ENCODE measurements at places on chromosomes 2 and 18.

GRCh38 chr2:188145885-188146284, 145.8 kb upstream of the GULP1 start:
- DNase-seq = no peak

DNA sequence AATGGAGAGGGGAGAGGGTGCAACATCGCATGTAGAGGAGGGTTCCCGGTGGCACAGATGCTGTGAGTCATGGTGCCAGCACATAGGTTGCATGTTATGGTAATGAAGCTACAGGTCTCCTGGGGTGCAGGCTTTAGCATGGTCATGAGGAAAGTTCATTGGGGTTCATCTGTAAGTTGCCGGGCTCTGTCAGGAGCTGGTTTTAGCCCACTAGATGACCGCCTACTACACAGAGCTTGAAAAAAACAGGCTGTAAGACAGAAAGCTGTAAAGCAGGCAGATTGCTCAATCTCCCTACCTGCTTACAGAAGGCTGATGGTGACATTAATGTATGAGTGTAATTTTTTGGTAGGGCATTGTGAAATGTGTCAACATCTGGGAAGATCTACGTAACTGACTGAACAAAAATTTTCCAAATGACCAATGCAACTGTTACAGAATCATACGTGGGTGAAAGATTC, 23.9 kb downstream of the DYSF start:
- DNase-seq = no peak

- DNase-seq = no peak
Measured at GRCh38 chr2:97849881-97850528, 136.6 kb downstream of the ZAP70 start.

GRCh38 chr2:143468341-143468888, 339.2 kb downstream of the ARHGAP15 start:
- no peak for DNase-seq

DNA sequence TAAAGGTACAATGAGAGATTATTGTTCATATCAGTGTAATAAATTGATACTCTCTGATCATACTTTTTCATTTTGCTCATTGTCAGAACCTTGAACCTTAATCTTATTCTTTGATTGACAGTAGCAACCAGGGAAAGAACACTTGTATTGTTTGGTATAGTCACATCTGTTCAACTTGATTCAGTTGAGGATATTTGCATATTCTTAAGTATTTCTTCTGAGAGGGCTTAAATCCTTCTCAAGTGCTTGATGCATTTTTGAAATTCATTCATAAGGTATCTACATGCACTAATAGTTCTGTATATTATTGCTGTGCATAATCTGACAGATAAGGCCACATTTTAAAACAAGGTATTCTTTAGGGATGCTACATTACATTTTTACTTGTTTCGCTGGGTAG, 118.9 kb downstream of the EHBP1 start:
- DNase-seq = no peak

DNA sequence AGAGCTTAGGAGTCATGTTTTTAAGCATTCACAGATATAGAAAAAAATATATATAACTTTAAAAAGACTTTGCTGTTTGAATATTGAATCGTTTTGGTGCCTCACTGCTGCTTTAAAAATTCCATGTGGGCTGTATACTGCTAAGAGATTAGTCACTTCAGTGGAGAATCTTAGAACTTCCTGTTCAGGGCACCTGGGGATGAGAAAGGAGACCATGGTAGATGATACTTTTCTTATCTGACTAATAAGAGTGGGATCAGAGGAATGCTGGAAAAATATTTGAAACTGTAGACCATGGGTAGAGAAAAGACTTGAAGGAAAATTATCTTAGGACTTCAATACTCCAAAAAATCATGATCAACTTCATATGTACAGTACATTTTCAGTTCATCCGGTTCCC, 442.2 kb upstream of the SETBP1 start:
- DNase-seq = no peak

GRCh38 chr2:154551649-154552048, 146.8 kb upstream of the KCNJ3 start:
- DNase-seq = no peak

GRCh38 chr2:127451981-127452380, 33.8 kb downstream of the PROC start:
- DNase-seq = no peak

DNA sequence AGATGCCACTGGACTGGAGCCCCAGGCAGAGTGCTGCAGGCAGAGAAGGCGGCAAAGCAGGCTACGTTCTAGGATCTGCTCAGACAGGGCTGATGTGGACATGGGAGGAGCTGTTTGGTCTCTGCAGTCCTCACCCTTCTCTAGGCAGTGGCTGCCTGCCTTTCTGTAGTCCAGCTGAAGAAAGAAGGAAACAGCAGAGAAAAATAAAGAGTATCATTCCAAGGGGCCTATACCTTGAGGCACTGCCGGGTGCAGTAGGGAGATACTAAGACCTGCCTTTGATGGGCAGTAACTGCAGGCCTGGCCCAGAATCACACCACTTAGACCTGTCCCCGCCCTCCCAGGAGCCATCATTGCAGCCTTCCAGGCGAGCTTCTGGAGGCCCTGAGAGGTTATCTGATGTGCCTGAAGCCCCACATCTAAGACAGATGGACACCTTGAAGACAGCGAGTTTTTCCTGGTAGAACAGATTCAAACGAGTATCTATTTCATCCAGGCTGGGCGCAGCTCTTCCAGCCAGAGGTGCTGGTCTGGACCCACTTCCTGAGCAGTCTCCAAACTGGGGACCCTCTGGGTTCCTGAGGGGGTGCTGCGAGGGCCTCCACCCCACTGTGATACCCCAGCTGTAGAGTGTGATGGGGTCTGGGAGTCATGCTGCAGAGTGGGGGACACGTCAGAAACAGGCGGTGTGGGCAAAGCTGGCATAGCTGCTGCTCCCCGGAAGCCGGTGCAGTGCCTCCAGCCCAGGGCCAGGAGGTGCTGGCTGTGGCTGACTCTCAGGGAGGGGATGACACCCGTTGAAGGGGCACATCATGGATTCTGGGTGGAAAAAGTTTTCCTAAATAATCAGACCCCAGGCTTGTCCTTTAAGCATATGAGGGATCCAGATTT, 87.3 kb upstream of the OTOS start:
- no peak for DNase-seq

GRCh38 chr2:226544596-226545210, 254.9 kb downstream of the IRS1 start:
- no peak for DNase-seq

DNA sequence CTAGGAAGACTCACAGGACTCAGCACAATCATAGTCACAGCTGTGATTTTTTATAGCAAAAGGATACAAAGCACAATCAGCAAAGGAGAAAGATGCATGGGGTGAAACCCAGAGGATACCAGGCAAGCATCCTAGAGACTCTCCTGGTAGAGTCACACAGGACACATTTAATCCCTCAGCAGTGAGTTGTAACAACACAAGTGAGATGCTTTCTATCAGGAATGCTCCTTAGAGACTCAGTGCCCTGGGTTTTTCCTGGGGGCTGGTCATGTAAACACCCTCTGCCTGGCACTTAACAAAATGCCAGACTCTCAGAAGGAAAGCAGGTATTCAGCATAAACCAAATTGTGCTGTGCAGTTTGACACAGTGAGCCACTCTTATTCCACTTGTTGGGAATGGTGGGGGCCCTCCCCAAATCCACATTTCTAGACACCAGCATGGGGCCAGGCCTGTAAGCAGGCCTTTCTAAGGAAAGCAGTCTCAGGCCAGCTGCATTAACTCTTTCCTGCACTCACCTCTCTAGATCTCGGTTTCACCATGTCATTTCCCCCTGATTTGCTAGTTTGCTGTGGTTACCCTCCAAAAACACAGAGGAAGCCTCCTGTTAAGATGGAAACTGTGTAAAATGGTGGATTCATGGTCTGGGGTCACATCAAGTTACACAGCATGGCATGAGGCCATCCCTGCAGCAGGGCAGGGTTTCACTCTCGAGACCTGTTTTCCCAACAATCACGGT, 16.9 kb upstream of the RNU4ATAC start:
- no peak for DNase-seq

GRCh38 chr2:128635361-128635900, 316.8 kb upstream of the HS6ST1 start:
- DNase-seq = no peak

DNA sequence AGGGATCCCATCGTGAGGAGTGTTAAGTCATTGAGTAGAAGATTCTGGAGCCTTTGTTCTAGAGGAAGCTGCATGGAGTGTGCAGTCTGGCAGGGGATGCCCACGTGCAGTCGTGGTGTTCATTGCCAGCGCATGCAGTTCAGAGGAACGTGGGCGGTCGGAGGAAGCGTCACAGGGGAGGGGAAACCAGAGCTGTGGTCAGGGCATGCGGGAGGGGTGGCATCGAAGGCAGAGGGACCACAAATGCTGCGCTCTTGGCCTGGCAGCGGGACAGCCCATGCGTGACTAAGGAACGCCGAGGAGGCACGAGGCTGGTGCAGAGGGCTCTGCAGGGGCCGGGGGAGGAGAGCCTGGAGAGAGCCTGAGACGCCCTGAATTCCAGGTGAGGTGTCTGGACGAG, 141.1 kb downstream of the KLHL29 start:
- DNase-seq = no peak

GRCh38 chr2:157174321-157174720, 83.2 kb upstream of the GALNT5 start:
- DNase-seq = no peak

DNA sequence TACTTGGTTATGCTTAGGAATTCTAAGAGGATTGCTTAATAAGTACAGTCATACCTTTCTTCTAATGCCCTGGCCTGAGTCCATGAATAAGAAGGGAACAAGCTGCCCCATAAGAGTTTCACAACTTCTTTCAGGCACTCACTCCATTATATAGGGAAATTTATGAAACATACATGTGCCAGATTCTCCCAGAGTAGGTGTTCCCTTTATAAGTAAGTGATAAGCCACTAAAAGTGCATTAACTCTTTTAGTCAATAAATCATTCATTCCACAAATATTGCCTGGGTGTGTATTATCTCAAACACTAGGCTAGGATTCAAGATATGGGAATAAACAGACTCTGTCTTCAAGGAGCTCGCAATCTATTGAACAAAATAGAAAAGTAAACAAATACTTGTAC, 84.5 kb upstream of the RBBP8 start:
- DNase-seq = no peak

GRCh38 chr2:43560231-43560547, 35.6 kb downstream of the THADA start:
- DNase-seq = no peak

DNA sequence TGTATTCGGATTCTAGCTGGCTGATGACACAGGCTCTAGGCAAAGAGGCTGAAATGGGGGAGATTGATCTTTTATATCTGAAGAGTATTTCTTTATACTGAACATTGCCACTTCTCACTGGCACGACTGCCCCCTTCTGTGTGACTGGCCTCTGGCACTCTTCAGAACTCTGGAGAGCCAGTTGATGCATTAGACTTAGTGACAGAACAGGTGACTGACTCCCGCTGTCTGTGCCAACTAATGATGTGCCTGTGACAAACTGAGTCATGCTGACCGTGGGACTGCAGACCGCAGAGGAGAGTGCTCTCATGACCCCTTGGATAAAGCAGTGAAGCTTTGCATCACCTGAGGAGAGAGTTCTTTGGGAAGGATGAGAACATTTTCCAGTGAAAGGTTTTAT, 14.4 kb downstream of the MGAT5 start:
- DNase-seq = no peak

DNA sequence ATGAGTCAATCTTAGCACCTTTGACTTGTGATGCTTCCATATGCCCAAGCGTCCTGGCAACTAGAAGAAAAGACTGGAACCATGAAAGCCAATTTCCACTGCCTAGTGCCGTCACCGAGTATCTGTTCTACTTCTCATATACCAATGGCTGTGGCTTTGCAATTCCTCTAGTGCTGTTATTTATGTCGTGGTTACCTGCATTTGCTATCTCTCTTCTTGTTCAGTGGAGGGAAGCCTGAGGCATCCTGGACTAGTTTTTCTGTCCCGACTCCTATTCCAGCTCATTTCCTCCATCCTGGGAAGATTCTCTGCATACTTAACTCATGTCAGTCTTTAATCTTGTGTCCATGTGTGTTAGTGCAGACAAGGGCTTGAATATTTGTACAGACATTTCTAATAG, 117.9 kb downstream of the FEZ2 start:
- no peak for DNase-seq

DNA sequence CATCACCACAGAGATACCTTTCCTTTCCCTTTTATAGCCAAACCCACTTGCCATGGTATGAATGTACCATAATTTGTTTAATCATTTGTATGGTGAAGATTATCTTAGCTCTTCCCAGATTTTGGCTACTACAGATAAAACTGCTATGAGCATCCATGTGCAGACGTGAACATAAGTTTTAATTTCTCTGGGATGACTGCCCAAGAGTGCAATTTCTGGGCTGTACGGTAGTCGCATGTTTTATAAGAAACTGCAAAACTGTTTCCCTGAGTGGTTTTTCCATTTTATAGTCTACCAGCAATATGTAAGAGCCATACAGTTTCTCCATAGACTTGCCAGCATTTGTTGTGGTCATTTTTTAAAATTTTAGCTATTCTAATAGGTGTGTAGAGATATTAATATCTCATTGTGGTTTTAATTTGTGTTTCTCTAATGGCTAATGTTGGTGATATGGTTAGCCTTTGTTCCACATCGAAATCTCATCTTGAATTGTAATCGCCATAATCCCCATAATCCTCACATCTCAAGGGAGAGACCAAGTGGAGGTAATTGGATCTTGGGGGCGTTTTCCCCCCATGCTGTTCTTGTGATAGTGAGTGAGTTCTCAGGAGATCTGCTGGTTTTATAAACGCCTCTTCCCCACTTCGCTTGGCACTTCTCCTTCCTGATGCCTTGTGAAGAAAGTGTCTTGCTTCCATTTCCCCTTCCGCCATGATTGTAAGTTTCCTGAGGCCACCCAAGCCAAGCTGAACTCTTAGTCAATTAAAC, 628.5 kb upstream of the KLHL29 start:
- DNase-seq = no peak

DNA sequence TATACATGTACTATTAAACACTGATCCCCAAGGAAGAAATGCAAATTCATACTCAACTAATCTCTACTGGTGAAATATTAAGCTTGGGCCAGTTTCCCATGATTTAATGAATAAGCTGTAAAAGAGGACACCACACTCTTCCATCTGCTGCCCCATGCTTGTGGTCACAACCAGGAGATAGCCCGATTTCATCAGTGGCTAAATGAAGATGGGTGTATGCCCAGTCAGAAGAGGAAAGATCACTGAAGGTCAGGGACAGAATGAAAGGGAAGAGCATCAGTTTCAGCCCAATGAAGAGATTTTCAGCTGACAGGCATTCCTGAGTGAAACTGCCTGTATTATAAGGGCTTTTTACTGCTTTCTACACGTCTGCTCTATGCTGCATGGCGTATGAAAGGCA, 103.5 kb downstream of the KCNS3 start:
- DNase-seq = no peak
